ENCODE measurements at places on chromosomes 1 and 21.

DNA sequence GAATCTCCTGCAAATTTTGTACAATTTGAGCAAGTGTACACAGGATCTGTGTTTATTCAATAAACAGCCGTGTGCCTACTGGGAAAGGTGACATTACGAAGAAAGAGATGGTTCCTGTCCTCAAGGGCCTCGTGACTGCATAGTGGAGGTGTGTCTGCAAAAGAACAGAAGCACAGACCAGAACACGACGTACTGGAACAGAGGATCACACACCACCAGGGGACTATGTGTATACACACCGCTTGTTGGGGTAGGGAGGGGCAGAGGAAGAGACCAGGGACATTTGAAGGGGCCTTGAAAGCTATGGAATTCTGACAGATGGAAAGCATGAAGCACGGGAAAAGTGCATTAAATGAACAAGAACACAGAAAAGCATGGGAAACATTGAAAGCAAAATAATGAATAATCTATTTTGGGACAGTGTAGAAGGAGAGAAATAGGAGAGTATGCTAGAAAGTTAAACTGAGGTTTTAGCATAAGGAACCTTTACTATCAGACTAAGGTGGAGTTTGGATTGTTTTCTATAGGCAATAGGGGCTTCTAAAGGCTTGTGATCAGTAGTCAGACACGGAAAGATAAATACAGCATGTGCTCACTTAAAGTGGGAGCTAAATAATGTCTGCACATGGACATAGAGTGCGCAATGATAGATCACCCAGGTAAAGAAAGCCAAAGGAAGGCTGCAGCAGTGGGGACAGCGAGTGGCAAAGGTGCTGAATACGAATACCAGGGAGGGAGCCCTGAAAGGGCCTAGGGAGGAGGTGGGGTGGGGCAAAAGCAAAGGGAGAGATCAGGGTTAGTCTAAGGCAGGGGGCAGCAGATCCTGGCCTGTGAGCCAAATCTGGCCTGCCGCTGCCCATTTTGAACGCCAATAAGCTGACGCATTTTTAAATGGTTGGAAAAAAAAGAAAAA is 11.0 kb downstream of the JAK1 start:
- DNase-seq, result no peak

GRCh38 chr1:179883040-179883744 is 1.1 kb downstream of the TOR1AIP1 start:
- DNase-seq, result peak; percentile 60

DNA sequence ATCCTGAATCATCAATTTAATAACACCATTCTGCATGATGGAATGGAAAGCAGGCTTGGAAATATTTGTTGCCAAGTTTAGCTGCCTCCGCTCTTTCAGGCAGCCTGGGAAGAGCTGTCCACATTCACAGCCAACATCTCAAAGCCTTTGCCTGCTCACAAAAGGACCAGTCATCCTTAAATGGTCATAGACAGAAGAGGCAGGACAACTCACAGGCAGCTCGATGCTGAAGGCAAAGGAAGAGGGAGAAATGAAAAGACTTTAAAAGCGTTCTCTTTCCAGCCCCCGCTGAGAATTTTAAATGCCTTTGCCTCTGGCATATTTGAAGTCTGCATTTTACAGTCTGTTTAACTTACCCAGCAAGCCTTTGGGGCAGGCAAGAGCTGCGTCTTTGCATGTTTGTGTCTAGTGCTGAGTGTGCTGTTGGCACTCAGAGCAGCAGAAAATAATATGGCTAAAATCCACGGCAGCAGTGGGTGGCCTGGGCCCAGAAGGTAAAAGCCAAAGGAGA is 68.9 kb downstream of the NMNAT2 start:
- DNase-seq, result no peak

- DNase-seq, result no peak
Observed at GRCh38 chr1:232841823-232842565, 36.8 kb downstream of the MAP10 start.

- DNase-seq, result no peak
Observed at GRCh38 chr1:101137144-101138126, 99.4 kb upstream of the S1PR1 start.

GRCh38 chr1:9691691-9692090 is 40.2 kb downstream of the PIK3CD start:
- DNase-seq, result no peak

DNA sequence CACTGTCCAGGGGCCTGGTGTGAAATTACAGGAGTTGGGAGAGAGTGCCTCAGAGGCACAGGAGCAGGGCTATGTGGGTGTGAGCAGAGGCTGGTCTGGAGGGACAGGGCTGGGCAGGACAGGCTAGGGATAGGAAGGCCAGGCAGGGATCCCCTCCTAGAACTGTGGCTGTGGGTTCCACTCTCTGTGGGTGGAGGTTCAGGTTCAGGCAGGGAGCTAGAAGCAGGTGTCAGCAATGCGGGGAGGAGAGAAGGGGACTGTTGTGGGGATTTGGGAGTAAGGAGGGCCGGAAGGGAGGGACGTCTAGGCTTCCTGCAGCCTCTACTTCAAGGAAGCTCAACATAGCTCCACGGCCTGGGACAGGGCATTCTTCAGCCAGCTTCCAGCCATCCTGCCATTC is 8.3 kb upstream of the GPR61 start:
- DNase-seq, result no peak

- no peak for DNase-seq
Observed at GRCh38 chr1:60872426-60873054, 209.8 kb upstream of the NFIA start.

GRCh38 chr21:32360401-32360975 is 32.3 kb downstream of the URB1 start:
- DNase-seq, result no peak

DNA sequence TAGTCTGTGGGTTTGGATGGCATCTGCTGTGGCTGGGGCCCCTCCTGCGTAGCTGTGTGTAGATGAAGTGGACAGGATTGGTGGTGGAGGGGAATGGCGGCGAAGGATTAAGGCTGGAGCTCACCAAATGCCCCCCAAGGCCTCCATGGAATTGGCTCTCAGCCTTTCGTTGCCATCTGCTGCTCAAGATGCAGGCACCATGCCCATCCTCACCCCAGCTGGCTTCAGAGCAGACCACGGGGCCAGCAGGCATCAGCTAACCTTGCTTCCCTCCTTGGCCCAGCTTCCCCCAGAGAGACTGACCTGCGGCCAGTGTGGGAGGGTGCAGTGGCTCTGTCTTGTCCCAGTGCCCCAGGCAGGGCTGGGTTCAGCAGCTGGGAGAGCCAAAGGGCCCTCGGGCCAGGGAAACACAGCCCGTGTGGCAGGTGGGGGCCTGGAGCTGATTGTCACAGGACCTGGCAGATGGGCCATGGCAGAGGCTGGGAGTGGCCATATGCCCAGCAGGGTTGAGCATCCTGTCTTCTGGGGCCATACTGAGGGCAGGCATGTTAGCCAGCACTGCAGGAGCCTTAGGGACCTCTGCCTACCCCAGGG is 66.8 kb upstream of the ACTL8 start:
- no peak for DNase-seq

GRCh38 chr1:98323906-98324358 is 337.6 kb upstream of the SNX7 start:
- DNase-seq, result peak; percentile 8

- no peak for DNase-seq
Observed at GRCh38 chr1:38041936-38042834, 4.4 kb downstream of the POU3F1 start.

GRCh38 chr21:44317871-44318270 is 18.0 kb downstream of the PFKL start:
- DNase-seq, result no peak

GRCh38 chr1:192401825-192402224 is 85.0 kb downstream of the RGS21 start:
- DNase-seq, result no peak

GRCh38 chr1:87730274-87731216 is 401.9 kb downstream of the LMO4 start:
- DNase-seq, result no peak

GRCh38 chr1:238991765-238992495 is 394.4 kb upstream of the CHRM3 start:
- no peak for DNase-seq

DNA sequence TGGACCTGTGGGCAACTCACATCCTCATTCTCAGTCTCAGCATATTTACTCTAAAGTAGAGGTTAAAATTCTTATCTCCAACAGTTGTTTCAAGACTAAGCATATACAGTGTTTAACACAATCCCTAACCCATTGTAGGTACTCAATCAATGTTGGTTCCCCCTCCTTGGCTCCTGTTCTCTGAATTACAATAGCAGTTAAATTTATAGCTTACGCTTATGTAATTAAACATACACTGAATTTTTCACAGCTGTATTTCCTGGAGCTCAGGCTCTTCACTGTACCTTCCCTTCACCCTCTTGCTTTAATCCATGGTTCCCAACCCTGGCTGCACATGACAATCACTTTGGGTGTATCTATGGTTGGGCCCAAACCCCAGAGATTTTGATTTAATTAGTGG is 89.4 kb downstream of the LPAR3 start:
- DNase-seq, result no peak

DNA sequence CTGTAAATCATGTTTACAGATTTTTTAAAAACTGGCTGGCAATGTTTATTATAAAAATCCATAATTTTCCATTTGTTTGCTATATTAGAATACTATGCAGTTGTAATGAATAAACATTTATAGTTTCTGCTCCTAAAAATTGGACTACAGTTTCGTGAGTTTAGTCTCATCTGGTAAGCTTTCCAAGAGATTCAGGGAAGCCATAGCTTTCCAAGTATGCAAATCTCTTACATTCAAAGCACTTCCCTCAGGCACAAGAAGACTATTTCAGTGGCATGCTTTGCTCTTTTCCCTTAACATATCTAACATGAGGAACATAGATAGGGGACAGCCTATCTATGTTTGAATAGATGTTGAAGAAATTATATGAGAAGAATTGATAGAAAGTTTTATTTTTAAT is 77.2 kb downstream of the ADGRL2 start:
- DNase-seq, result no peak

GRCh38 chr1:185608177-185608576 is 126.0 kb upstream of the HMCN1 start:
- DNase-seq, result no peak

- no peak for DNase-seq
Observed at GRCh38 chr1:5189384-5189783, 535.0 kb downstream of the AJAP1 start.

DNA sequence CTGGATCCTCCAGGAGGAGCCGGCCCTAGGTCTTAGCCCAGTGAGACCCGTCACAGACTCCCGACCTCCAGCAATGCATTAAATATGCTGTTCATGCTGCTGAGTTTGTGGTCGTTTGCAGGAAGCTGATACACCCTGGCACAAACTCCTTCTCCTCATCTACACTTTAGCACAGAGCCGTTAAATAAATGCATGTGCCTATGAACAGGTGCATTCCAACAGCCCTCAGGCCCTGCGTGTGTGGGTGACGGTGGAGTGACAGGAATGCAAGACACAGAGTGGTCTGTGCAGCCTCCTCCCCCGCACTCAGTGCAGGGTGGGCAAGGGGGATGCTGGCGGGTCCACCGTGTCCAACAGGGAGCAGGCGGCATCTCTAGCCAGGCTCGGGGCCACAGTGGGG is 106.6 kb upstream of the TMPRSS2 start:
- DNase-seq, result no peak

DNA sequence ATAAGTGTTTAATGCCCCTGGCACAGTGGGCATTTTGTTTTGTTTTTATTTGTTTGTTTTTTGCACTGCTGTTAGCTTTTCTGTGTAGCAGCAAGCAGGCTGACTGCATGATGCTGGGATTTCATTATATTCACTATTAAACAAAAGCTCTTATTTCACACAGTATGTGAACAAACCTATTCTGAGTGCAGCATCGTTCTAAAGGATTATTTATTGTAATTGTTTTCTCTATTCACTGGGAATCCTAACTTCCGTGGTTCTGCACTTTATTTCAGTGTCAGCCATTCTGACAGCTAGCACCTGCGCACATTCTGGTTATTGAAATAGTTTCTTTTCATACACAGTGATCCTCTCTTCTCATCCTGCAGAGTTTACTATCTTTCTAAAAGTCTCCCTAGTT is 595.0 kb downstream of the NEGR1 start:
- no peak for DNase-seq

DNA sequence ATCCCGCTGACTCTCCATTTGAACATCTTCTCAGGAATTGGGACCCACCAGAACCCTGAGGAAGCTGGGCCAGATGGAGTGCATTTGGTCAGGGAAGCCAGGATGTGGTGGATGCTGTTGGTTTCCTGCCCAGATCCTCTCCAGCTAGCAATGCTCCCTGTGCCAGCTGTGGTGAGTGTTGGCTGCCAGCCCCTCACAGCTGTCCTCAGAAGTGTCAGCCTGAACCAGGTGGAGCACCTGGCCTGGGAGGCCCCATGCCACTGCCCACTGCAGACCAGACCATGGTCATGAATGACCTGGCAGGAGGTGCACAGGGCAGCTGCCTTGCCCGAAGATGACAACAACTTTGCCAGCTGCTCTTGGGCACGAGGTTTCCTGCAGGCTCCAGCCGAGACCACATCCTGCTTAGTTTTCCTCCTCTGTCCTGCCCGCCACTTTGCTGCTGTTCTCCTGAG is 54.4 kb downstream of the PRSS38 start:
- DNase-seq, result peak; percentile 48

DNA sequence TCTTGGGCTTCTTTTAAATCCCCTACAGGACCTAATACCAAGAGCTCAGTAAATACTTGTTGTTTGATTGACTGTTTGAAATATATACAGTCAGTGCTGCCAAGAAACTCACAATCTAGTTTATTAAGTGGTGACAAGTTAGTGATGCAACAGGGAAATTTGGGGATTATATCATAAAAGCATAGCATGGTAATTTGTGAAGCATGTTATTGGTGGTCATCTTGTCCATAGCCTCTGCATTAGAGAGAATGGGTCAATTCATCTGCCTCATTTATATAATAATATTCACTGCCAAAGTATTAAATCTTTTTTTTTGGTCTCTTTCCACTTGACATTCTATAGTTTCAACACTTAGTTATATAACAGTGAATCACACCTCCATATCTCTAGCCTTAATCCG is 138.2 kb upstream of the SPAG17 start:
- no peak for DNase-seq

DNA sequence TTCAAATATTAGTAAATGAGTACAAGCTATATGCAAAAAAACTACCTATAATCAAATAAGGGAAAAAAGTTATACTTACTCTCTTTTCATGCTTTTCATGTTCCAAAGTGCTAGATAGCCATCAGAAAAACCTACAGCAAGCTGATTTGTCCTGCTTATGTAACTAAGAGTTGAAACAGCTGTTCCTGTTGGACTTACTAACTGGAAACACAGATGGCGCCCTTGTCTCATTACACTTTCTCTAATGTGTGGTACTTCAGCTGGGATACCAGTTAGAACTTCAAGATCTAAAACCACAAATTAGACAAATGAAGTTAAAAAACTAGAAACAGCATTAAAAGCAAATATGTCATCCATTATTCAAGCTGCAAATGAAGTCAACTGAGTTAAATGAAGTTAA is 24.3 kb downstream of the AHCTF1 start:
- DNase-seq, result peak; percentile 47

GRCh38 chr1:6206520-6206855 is 569 bp downstream of the RNF207 start:
- DNase-seq, result no peak

DNA sequence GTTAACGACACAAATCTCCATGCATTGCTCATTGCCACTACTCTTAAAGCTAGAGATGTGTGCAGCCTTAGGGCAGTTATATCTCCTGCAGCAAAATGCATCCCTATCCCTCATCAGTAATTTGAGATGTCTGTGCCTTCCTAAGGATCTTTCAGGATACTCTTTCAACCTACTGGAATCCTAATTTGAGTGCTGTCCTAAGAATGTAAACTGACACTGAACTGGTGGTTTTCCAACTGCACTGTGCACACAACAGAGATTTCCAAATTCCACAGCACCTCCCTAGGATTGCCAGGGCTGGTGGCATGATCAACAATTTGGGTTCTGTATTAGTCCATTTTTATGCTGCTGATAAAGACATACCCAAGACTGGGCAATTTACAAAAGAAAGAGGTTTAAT is 193.9 kb downstream of the LTN1 start:
- no peak for DNase-seq

Measured in activated CD4-positive, alpha-beta T cell treated with anti-CD3 and anti-CD28 coated beads, Interleukin-2, amount 10 ng/mL, durations not matched to agents 7 days and 5 days (primary cell).